GM06990 (cell line): ENCODE measurements at places on chromosomes 5 and 9.

DNA sequence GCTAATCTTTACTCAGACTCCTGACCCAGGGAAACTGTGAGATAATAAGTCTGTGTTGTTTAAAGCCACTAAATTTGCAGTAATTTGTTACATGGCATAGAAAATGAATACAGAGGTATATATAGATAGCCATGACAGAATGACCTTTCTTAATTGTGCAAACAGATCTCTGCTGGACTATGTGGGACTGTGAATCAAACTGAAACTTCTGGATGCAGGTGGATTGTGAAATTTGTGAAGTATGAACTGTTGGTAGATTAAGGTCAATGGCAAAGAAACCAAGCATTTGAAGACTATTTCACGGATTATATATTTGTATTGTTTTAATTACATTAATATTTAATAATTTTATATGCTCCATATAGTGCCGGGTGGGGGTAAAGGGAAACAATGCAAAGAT, 52.2 kb upstream of the GPR151 start:
- DNase-seq = no peak

DNA sequence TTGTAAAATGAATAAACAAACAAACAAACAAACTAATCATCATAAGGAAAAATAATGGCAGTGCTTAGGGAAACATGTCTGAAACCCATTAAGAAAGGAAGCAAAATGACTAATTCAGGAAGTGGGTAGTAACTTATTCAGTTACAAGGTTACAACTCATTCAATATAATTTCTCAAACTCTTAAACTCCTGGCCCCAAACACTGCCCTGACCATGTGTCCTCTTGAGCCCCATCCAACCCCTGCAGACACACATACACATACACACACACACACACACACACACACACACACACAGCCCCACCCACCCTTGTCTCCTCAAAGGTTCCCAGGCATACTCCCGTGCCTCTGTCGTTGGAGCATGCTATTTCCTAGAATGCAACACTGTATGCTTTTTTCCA, 193.9 kb downstream of the SEC61B start:
- DNase-seq = peak; percentile 10

DNA sequence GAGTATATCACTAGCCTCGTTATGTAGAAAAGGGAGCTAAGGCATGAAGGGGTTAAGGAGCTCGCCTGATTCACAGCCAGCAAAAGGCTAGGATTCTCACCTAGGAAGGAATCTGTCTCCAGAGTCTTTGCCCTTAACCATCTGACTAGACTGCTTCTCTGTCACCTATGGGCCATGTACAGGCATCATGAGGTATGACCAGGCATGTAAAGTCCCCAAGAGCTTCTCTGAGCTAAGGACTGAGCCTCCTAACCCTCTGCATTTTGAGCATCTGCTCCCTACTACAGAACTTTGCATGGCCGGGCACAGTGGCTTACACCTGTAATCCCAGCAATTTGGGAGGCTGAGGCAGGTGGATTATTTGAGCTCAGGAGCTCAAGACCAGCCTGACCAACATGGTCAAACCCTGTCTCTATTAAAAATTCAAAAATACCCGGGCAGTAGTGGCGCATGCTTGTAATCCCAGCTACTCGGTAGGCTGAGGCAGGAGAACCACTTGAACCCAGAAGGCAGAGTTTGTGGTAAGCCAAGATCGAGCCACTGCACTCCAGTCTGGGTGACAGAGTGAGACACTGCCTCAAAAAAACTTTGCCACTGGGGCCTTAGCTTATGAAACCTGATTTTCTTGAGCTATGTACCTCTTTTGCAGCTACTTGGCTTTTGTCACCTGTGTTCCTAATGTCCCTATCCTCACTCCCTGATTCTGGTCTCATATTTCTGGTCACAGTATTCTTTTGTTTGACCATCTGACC, 33.2 kb upstream of the IL7R start:
- DNase-seq = no peak

GRCh38 chr5:93158841-93159240, 422.2 kb downstream of the NR2F1-AS1 start:
- DNase-seq = no peak

- no peak for DNase-seq
These were observed 1045.3 kb downstream of the TLE1 start for GRCh38 chr9:80644044-80644443.

DNA sequence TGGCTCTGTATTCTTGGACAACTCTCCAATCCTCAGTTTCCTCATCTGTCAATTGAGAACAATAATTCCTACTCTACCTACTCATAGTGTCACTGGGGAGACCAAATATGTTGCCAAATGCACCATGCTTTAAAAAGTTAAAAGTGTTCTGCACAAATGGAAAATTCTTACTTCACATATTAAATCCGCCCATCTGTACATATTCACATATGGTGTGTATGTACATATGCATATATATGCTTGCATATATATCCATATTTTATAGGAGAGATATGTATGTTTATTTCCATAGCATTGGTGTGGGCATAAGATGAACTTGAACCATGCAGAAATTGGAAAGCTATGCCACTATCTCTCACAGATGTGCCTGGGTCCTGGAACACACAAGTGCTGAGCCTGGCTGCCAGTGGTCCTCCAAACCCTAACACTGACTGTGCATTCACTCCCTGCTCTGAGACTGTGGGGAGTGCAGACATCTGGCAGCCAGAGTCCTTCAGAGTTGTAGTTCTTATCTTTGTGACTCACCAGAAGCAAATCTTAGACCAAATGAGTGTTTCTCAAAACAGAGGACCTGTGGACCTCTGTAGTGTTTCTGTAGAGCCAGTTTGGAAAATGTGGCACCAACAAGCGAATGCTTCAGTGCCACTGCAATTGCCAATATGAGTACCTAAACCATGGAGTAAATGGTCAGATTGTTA, 168.7 kb downstream of the GRIA1 start:
- DNase-seq = no peak

GRCh38 chr5:92424785-92425426, 1041.8 kb upstream of the ARRDC3 start:
- DNase-seq = no peak

GRCh38 chr9:26597542-26598149, 295.0 kb downstream of the CAAP1 start:
- no peak for DNase-seq
